ENCODE measurements at places on chromosomes 6 and 20.

DNA sequence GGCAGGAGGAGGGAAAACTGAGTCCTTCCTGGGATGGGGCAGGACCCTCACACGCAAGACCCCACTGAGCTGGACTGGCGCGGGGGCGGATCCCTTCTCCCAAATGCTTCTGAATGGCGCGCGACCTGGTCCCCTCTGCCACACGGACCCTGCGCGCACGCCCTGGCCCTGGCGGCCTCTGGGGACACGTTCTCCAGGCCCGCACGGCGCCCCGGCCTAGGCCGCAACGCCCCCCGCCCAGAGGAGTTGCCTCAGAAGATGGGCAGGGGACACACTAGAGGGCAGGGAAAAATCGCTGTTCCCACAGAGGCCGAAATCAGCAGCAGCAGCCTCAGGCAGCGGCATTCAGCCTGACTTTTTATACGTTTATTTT lies 45.2 kb upstream of the OSTM1 start:
- H3K27ac ChIP-seq = no peak overlapping the region
- no peak for DNase-seq
- H3K36me3 ChIP-seq = no peaks in the 10 kb centered on the region
- H3K4me1 ChIP-seq = peaks cover 13% of the 10 kb centered on the region
- no peak overlapping the region for H3K4me3 ChIP-seq

DNA sequence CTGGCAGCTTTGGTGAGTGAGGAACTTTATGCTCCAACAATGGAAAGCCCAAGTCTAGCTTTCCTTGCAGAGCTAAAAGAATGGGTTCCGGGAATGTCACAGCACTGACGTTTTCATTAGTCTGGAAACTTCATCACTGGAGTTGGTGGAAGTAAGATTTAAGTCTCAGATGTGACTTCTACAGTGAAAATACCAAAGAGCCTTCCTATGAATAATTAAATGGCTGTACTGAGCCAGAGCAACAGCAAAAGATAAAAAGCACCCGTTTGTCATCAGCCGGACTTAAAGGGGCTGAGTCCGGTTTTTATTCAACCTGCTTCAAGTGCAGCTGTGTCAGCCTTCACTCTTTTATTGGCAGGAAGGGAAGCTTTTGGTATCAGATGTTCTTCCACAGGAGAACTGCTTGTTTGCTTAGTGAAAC lies 46.5 kb upstream of the SHLD1 start:
- H3K27me3 ChIP-seq = no peaks in the 10 kb centered on the region
- H3K27ac ChIP-seq = no peak overlapping the region
- no peaks in the 10 kb centered on the region for H3K36me3 ChIP-seq
- H3K4me1 ChIP-seq = no peaks in the 10 kb centered on the region

- no peaks in the 10 kb centered on the region for H3K36me3 ChIP-seq
- H3K4me1 ChIP-seq = no peaks in the 10 kb centered on the region
- no peak overlapping the region for H3K4me3 ChIP-seq
Measured at GRCh38 chr6:153334121-153334520, 203.0 kb upstream of the RGS17 start.

DNA sequence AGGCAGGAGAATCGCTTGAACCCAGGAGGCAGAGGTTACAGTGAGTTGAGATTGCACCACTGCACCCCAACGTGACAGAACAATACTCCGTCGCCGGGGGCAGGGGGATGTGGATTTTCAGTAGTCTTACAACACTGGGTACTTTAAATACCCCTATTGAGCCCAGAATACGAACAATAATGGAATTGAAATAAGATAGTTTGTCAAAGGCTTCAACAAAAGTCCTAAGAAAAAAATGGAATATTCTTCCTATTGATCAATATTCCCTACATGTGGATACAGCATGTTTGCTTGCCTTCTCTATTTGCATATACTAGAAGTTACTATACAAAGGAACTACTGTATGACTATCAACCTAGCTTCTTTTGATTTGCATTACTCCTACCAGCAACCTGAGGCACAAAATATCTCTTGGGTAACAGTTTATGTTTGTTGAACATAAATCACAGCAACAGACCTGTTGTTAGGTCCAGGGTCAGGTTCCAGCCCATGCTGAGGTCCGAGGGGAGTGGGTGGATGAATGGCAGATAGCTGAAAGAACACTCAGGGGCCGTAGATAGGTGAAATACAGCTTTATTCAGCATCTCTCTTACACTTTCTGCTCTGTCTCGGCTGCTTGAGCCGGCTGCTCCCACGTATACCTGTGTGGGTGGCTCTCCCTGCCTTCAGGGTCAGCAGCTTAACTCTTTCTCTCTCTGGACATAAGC lies 23.8 kb downstream of the MAN1A1 start:
- no peak overlapping the region for H3K27ac ChIP-seq
- no peaks in the 10 kb centered on the region for H3K27me3 ChIP-seq
- DNase-seq = no peak
- no peaks in the 10 kb centered on the region for H3K36me3 ChIP-seq
- no peaks in the 10 kb centered on the region for H3K4me1 ChIP-seq
- no peak overlapping the region for H3K4me3 ChIP-seq

DNA sequence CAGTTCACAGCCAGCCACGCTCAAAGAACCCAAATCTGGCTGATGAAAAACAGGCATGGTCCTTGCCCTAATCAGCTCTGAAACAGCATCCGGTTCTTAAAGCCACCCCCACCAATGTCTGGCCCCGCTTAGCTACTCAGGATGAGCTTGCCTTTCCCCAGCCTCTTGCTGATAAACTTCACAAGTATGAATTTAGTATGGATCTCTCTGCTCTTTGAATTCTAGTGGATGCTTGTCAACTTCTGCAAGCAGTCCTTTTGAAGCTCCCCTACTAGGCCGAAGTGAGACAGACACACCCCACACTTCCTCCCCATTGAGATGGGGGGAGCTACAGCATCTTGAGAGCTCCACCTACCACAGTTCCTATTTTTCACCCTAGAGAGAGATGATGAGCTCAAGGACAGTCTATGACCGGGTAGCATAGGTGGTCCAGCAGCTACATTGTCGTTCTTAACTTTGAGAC lies 36.7 kb downstream of the EBF4 start:
- no peak overlapping the region for H3K27ac ChIP-seq
- H3K27me3 ChIP-seq = no peaks in the 10 kb centered on the region
- no peaks in the 10 kb centered on the region for H3K4me1 ChIP-seq
- no peak overlapping the region for H3K4me3 ChIP-seq
- no peaks in the 10 kb centered on the region for H3K36me3 ChIP-seq

- no peak overlapping the region for H3K4me3 ChIP-seq
- no peak overlapping the region for H3K27ac ChIP-seq
- H3K36me3 ChIP-seq = peaks cover 15% of the 10 kb centered on the region
- H3K4me1 ChIP-seq = peaks cover 11% of the 10 kb centered on the region
- DNase-seq = no peak
Measured at GRCh38 chr20:62941792-62942191, 3.8 kb downstream of the GID8 start.

DNA sequence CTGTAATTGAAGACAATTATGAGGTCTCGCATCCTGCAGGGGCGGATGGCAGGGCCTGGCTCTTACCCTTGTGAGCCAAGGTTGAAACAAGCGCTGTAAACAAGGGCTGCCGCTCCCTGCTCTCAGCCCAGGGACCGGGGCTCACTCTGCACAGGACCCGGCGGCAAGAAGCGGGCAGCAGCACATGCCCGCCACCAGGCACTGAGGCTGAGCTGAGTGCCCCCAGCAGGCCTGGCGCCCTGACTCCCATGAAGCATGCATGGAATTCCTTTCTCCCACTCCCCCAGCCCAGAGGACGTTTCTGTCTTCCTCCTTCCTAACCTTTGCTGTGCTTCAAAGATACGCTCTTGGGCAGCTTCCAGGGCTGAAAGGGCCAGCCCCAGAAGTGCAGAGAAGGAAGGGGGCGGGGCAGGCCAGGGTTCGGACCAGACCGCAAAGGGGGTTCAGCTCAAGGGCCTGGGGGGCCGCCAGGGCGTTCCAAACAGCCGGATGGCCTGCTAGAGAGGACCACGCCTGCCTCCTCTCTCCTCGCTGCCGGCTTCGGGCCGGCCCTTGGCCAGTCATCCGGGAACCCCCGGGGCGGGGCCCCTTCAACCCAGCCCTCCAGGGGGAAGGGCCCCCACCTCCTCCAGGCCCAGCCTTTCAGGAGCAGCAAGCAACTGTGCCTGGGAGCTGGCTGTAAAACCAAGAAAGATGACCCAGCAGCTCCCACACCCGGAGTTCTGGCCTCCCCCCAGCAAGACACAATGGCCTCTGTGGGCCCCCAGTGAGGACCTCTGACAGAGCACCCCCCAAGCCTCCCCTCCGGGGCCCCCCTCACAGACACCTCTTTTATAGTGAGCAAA lies 109.9 kb downstream of the NOL4L start:
- no peak overlapping the region for H3K4me3 ChIP-seq
- no peak for DNase-seq
- peaks cover 48% of the 10 kb centered on the region for H3K4me1 ChIP-seq
- H3K36me3 ChIP-seq = no peaks in the 10 kb centered on the region
- no peaks in the 10 kb centered on the region for H3K27me3 ChIP-seq
- peak overlapping the region; percentile 71 for H3K27ac ChIP-seq

DNA sequence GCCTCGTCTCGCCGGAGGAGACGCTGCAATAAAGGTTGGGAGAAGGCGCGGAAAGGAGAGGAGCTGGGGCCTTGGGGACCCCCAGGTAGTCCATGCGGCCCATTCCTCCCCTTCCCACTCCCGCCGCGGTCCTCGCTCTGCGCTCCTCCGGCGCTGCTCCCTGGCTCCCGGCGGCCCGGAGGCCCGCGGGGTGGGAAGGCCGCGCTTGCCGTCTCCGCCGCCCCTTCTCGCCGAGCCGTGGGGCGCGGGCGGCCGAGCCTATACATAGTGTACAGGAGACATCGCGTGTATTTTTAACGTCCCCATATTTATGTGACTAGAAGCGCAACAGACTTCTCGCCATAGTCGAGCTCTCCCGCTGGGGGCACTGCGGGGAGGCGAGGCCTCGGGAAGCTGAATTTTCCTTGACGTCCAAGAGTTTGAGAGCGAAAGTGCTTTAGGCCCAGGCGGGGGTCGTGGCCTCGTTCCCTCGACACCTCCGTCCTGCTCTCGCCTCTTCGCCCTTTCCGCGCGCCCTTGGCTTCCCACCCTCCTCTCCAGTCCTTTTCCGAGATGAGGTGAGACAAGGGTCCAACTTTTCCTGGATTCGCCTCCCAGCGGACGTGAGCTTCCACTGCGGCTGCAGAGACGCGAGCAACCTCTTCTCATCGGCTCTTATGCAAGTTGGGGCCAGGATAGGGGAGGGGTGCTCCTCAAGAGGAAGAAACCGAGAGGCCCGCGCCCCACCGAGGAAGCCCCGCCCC lies 29.0 kb downstream of the SLC12A5 start:
- H3K4me1 ChIP-seq = no peaks in the 10 kb centered on the region
- H3K4me3 ChIP-seq = no peak overlapping the region
- no peak overlapping the region for H3K27ac ChIP-seq
- DNase-seq = no peak
- no peaks in the 10 kb centered on the region for H3K27me3 ChIP-seq
- H3K36me3 ChIP-seq = 0 out of 2 replicates have a peak, but pooled peaks cover 3% of the 10 kb centered on the region

DNA sequence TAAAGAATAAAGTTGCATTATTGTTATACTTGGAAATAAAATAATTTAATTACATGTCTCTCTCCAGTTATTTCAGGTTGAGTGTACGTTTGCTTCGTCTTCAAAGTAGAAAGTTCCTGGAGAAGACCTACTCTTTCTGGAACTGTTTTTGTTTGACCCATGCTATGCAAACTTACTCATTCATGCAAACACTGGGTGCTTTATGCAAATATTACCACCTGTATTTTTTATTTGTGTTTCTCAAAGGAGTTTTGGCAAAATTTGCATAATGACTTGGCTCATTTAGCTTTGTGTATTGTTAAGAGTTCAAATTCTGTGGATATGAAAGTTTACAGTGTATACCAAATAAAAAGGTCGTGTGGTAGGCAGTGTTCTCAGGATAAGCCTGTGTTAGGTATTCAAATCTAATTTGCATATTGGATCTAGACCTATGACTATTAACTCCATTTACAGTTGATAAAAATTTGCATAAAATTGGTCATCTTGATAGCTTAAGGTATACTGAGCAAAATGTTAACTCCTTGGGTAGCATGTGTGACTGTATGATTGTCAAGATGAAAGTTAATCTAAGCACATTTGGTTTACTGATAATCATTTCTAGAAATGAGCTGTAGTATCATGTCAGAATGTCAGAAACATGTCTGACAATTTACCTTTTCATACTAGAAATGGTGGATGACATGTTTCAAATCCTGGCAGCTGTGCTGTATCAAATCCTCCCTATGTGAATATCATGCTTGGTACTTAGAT lies 65.2 kb downstream of the CDKAL1 start:
- H3K4me1 ChIP-seq = no peaks in the 10 kb centered on the region
- H3K36me3 ChIP-seq = no peaks in the 10 kb centered on the region

- H3K4me1 ChIP-seq = no peaks in the 10 kb centered on the region
- DNase-seq = no peak
- H3K27me3 ChIP-seq = no peaks in the 10 kb centered on the region
- H3K27ac ChIP-seq = no peak overlapping the region
Measured at GRCh38 chr6:115945812-115946211, 114.9 kb downstream of the FRK start.

GRCh38 chr20:59028812-59029211 lies 3.3 kb downstream of the ATP5F1E start:
- H3K4me1 ChIP-seq = peaks cover 36% of the 10 kb centered on the region
- peak overlapping the region; percentile 0 for H3K4me3 ChIP-seq
- 0 out of 2 replicates have a peak overlapping the region, but pooled peaks have one; percentile 23 for H3K27ac ChIP-seq
- peaks cover 67% of the 10 kb centered on the region for H3K36me3 ChIP-seq
- DNase-seq = no peak

- no peak for DNase-seq
- H3K4me3 ChIP-seq = no peak overlapping the region
- no peaks in the 10 kb centered on the region for H3K36me3 ChIP-seq
- H3K27me3 ChIP-seq = peaks cover 2% of the 10 kb centered on the region
- no peak overlapping the region for H3K27ac ChIP-seq
Measured at GRCh38 chr20:10357974-10358373, 76.0 kb downstream of the MKKS start.

- no peaks in the 10 kb centered on the region for H3K27me3 ChIP-seq
- no peak for DNase-seq
- no peaks in the 10 kb centered on the region for H3K36me3 ChIP-seq
- H3K27ac ChIP-seq = peak overlapping the region; percentile 99
Measured at GRCh38 chr6:143744551-143745165, 66.9 kb downstream of the PHACTR2 start.

DNA sequence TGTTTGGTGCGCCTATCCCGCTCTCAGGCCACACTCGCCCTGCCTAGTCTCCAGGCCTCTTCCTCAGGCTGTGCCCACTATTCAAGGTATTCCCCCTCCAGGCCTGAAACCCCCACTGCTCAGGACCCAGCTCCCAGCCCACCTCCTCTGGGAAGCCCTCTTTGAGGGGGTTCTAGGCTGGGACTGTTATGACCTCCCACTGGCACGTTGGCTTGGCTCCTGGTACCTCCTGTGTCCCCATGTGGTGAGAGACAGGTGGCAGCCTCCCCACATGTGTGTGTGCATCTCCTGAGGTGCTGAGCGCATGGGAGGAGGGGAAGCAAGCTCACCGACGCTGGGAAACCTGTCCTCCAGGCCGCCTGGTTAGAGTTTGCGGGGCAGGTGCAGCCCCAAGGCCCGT lies 82.5 kb downstream of the EDN3 start:
- no peak for DNase-seq
- H3K27ac ChIP-seq = no peak overlapping the region
- H3K4me3 ChIP-seq = no peak overlapping the region
- H3K4me1 ChIP-seq = no peaks in the 10 kb centered on the region
- peaks cover 6% of the 10 kb centered on the region for H3K27me3 ChIP-seq

- H3K36me3 ChIP-seq = no peaks in the 10 kb centered on the region
- no peaks in the 10 kb centered on the region for H3K27me3 ChIP-seq
- peak overlapping the region; percentile 87 for H3K27ac ChIP-seq
- H3K4me1 ChIP-seq = peaks cover 39% of the 10 kb centered on the region
Measured at GRCh38 chr6:163321717-163322116, 92.8 kb upstream of the QKI start.

GRCh38 chr20:23361119-23361475 lies 885 bp upstream of the GZF1 start:
- H3K4me1 ChIP-seq = peaks cover 27% of the 10 kb centered on the region
- H3K27ac ChIP-seq = peak overlapping the region; percentile 95
- H3K27me3 ChIP-seq = no peaks in the 10 kb centered on the region
- no peak for DNase-seq
